Activated CD8-positive, alpha-beta memory T cell treated with anti-CD3 and anti-CD28 coated beads for 1 hour (primary cell): ENCODE measurements at places on chromosomes 4 and X.

DNA sequence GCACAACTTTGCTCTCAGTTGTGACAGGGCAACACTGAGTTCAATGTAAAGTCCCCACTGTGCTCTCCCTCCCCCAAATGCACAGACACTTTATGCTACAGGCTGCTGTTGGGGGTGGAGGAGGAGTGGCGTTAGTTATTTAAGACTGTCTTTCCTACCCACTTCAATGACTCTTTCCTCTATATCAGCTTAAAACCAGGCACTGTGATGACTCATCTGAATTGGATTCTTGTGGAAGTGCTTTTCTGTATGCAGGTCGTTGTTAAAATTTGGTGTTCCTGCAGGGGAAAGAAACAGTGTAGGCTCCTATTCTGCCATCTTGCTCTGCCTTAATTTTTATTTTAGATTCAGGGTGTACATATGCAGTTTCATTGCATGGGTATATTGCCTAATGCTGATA, 1157.2 kb upstream of the ADGRL3 start:
- DNase-seq, result no peak

DNA sequence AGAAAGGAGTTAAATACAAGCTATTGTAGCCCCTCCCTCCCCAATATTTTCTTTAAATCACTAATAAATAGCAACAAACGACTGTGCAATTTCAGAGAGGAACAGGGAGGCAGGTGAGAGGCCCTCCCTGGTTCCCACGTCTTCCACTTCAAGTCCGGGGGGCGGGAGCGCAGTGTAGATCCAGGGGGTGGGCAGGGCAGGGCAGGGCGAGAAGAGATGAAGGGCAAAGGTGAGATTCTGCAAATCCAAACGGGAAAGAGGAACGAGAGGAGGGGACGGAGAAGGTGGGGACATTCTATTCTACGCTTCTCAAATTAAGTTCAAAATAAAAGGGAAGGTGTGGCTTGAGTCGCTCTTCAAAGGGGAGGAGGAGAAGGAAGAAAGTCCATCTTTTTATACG, 6.8 kb downstream of the NKX6-1 start:
- no peak for DNase-seq

DNA sequence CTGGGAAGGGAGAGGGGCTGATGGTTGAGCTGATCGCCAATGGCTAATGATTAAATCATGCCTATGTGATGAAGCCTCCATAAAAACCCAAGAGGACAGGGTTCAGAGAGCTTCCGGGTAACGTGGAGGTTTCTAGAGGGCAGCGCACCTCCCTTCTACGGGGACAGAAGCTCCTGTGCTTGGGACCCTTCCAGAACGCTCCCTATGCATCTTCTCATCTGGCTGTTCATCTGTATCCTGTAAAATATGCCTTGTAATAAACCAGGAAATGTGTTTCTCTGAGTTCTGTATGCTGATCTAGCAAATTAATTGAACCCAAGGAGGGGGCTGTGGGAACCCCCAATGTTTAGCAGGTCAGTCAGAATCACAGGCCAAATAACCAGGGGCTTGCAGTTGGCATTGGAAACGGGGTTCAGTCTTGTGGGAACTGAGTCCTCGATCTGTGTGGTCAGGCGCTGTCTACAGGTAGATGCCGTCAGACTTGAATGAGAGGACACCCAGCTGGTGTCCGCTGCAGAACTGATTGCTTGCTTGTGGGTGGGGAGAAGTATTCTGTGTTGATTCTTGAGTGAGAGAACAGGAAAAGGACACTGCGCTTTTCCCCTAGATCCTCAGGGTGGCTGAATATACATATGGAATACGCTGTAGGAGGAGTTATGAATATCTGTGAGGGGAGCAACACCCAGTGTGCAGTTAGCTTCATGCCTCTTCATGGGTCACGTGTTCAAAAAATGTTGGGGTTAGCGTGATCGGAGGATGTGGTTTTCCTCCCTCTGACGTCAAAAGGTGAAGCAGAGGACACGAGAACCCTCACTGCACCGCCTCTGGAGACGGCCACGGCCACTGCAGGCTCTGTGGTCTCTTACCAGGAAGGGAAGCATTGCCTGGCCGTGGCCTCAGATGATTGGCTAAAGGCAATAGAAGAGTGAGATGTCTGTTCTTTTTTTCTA, 29.2 kb downstream of the HTT-AS start:
- peak; percentile 34 for DNase-seq

- DNase-seq, result no peak
Measured at GRCh38 chr4:81634766-81635549, 163.3 kb upstream of the RASGEF1B start.

- DNase-seq, result no peak
Measured at GRCh38 chrX:3161681-3162080, 120.4 kb downstream of the ARSF start.

DNA sequence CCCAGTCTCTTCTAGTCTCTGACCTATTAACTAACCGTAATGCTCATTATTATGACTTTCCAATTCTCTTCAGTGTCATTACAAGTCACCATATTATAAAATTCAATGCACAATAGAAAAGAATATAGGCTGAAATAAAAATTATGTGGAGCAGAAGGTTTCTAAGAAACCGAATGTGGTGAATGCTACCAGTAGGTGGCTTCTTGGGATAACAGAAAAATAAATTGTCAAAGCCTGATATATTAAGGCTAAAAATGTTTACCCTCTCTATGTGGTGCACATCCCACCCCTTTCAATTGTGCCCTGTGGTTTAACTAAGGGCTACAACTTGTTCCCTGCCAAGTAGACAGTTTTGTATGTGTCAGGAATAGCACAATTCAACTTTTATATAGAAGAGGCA, 624.6 kb upstream of the TECRL start:
- DNase-seq, result no peak

GRCh38 chrX:37685381-37686359, at the start of gene XK:
XK (plus strand) TSS chrX:37685791; CDS start chrX:37685962, 171 bp downstream.
- no peak for DNase-seq

DNA sequence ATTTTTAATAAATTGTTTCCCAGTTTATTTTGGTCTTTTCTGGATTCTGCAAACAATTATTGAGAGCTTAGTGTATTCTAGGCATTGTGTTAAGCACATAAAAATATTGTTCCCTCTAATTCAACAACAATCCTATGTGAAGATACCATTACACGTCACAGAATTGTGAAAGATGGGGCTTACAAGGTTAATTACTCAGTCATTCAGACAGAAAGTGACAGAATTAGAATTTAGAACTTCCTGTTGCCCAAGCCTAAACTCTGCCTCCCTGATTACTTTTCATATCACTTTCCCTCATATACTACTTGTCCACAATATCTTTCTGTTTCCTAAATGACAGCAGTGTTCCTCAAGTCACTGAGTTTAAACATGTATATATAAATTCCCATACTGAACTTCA, 186.7 kb upstream of the VEGFC start:
- DNase-seq, result no peak

DNA sequence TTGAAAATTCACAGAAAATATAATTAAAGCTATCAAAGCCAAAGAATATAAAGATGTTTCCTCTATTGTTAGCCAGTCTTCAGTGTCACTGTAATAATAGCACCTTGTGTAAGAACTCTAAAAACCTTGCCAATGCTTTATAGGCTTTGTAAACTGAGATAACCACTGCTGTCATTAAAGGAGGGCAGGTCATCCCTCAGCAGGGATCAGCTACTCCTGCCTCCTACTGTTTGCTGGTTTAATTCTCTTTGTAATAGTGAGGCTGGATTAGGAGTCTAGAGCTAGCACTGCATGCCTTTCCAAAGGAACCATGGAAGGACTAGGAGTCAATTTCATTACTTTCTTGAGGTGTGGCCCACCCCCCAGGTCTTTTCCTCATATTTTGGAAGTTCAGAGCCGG, 46.2 kb downstream of the FHIP1A start:
- DNase-seq, result no peak

DNA sequence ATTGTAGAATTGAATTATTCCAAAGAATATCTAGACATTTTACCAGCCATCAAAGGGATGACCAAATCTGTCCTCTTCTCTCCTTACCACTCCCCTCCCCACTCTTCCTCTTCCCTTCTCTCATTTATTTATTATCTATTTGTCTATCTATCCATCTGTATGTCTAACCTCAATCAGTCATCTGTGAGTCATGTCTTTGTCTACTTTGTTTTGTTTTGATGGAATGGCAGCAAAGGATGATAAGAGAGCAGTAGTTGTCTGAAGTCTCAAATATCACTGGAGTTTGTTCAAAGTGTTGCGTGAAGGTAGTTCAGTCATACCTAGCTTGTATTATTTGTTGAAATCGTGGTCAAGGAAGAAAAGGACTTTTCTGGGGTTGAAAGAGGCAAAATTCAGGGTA, 34.7 kb upstream of the PGRMC2 start:
- no peak for DNase-seq

DNA sequence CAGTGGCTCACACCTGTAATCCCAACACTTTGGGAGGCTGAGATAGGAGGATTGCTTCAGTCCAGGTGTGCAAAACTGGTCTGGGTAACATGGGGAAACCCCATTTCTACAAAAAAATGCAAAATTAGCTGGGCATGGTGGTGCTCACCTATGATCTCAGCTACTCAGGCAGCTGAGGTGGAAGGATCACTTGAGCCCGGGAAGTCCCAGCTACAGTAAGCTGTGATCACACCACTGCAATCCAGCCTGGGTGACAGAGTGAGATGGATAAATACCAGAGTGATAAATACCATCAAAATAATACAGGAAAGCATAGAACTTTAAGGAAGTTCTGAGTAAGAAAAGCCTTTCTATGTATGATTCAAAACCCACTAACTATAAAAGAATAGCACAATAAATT, 52.8 kb downstream of the LRBA start:
- DNase-seq, result no peak

GRCh38 chr4:94804650-94805049, 46.9 kb downstream of the BMPR1B start:
- DNase-seq, result no peak
